ENCODE measurements at places on chromosomes 2 and 18.

DNA sequence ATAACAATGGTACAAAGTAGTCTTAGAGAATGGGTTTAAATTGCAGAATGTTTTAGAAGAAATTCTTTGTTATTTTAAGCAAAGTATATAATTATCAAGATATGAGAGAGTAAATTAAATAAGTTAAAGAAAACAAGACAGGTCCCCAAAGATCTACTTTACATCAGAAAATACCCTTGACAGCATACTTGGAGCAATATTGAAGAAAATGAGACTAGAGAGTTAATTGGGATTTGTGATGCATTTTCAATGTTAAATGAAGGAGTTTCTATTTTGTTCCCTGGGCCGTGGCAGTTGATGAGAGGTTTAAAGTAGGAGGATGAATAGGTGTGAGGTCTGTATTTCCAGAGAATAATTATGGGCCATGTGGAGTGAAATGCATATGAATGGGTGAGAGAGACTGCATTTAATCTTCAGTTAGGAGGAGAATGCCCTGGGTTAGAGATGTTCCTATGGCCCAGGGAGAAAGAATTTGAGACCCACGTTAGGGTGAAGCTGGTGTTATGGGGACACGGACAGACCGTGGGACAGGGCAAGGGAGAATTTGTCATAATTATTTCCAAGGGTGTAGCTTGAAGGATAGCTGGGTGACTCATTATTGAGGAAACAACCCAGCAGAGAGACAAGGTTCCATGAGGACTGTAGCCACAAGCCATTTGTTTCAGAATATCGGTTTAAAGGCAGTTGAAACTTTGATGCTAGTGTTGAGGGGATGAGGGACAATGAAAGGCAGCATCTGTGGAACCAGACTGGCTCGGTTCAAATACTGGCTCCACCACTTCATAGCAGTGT lies 22.7 kb downstream of the MGAT5 start:
- no peak for DNase-seq

DNA sequence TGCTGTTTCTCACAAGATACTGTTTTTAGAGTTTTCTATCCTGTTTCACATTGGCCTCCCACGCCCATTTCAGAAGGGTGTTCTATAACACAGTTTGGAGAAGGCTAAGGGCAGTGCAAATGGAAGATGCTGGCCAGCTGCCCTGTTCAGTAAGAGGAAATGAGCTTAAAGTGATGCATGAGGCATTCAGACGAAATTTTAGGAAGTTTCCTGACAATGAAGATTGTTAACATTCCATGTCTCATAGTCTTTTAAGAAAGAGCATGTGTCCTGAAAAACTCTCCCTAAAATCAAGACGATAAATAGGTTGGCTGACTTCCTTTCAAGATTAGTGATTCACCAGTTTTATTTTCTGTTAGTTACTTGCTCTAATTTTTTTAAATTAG lies 484.2 kb upstream of the NRP2 start:
- DNase-seq: no peak

DNA sequence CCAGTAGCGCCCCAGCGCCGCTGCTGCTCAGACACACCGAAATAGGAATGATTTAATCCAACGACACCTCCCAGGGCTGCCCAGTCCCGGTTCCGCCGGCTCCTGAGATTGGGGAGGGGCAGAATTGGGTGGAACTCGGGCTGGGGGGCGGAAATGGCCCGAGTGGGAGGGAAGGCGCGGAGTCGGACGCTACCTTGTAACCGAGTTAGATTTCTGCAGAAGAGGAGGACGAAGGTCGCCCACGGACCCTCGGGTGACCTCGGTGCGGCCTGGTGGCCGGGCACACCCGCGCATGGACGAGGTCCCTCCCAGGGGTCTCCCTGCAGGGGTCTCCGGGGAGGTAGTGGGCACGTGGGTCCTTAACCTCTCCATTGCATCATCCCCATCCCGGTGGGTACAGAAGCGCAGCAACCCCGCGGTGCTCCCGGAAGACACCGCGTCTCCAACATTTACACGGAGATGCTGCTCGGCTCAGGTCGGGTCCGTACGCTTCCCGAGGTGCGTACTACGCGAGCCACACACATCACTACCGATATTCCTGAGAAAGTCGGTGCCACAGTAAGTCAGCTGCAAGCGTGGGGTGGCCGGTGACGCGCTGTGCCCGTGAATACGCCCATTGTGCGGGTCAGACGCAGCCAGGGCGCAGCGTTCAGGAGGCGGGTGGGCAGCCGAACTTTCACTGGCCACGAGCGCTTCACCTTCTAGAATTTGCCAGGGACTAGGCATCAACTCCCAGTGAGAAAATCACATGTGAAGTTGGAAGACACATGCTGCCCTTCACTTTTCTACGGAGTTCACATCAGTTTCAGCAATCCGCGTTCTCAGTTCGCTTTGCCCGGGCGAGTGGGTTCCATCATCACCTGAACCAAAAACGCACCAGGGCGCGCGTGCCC lies 3.0 kb downstream of the ZNF516 start:
- DNase-seq: no peak

- DNase-seq: no peak
Measured at GRCh38 chr2:196117214-196117705, 48.6 kb upstream of the DNAH7 start.

- no peak for DNase-seq
Measured at GRCh38 chr18:57780706-57781347, 22.3 kb downstream of the ATP8B1 start.

DNA sequence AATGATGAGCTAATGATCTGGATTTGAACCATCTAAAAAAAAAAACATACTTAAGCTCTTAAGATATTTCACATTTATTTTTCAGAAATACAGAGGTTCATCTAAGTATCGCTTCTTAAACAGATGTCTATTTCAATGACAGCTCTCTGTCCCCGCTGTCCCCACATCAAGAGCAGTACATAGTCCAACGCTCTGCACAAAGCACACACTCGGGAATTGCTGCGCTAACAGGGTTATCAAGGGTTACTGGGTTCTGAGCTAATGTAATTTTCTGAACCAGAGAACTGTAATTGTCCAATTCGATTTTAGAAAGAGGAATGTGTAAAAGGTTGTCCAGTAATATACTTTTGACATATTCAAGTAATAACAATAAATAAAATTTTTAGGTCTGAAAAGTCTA lies 58.8 kb upstream of the ST8SIA5 start:
- DNase-seq: no peak

DNA sequence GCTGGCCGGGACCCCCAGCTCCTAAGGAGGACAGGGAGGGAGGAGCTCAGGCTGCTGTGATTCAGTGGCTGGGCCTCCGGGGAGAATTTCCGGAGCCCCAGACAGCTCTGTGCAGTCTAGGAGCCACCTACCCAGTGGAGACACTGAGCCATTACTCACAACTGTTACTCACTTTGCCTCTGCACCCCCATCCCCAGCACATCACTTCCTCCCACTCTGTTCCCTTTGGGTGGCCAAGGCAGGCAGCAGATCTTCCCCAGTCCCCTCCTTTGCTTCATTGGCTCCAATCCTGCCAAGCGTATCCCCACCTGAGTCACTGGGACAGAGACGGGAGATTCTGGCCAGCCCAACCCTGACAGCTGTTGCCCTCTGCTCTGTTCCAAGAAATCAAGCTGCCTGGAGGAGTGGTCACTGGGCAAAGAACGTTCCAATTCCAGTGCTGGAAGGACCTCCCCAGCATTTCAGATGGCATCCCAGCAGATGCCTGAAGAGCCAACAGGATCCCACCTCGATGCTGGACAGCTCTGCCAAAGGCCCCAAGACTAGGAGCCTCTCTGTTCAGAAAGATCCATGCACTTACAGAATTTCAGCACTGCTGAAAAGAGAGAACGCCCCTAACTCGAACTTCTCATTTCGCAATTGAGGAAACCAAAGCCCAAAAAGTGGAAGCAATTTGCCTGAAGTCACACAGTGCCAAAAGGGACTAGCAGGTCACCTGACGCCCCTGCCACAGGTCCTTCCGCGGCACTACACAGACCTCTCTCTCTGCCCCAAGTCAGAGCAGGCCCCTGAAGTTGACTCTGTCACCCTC lies 68.3 kb downstream of the TNS1 start:
- DNase-seq: no peak

GRCh38 chr2:74745766-74746165 lies 88.2 kb upstream of the HK2 start:
- DNase-seq: no peak

GRCh38 chr2:102070058-102070642 lies 72.4 kb upstream of the IL1R1 start:
- no peak for DNase-seq

DNA sequence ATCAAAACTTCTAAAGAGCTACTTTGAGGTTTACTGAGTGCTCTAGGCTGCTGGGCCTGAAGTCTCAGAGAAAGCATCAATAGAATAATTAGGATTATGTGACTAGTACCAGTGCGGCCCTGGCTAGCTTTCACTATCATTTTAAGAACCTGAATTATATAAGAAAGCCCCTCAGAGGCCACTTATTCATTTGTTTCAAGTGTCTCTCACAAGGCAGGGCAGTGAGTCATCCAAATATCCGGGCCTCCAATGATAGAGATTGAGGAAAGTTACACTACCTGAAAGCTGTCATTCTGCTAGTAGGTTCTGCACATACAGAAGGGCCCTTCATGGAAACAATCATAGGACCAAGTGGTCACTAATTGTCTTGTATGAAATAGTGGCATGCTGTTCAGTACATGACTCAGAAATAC lies 193.1 kb downstream of the L3MBTL4 start:
- DNase-seq: no peak

DNA sequence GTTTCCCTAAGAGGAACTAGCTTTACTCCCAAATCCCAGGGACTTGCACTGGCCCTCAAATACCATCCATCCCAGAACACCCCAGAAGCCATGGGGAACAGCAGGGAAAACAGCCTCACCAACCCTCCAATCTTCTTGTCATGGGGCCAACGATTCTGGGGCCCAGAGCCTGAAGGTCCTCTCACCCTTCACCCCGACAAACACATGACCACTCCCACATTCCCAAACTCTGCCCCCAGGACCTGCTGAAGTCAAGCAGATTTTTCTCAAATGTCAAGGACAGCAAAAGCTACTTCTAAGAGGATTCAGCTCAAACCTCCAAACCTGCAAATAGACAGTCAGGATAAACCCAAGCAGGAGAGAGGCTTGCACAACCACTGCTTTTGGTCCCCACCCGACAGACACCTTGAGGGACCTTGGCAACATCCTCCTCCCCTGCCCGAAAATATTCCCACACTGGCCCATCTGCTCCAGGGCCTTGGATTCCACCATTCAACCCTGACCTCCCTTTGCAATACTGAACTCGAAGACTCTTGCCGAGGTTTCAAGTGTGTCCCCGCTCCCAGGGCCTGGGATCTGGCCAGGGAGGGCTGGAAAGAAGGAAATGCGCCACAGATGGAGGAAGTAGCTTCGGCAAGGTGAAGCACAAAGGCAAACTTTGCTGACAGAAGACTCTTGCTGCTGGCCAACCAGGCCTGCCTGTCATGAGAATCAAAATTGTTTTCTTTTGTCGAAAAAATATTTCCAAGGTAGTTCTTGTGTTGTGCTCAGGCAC lies 143.3 kb downstream of the ZFP36L2 start:
- no peak for DNase-seq

- no peak for DNase-seq
Measured at GRCh38 chr18:59041819-59042815, 97.6 kb upstream of the SEC11C start.

DNA sequence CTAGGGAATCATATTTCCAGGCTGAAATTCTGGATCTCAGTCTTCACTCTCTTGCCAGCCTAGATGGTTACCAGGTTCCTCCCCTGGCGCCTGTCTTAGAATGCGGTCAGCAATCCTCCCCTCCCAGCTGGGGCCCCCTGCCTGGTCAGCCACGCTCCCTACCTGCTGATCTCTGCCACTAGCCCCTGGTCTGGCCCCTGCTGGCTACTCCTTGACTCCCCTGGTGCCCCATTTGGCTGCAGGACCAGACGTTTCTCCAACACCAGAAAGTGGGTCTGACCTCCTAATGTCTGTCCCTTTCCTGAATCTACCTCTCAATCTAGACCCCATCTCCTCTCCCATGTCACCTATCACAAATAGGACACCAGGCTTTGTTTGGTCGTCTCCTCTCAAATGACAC lies 432.0 kb upstream of the SMIM21 start:
- no peak for DNase-seq

DNA sequence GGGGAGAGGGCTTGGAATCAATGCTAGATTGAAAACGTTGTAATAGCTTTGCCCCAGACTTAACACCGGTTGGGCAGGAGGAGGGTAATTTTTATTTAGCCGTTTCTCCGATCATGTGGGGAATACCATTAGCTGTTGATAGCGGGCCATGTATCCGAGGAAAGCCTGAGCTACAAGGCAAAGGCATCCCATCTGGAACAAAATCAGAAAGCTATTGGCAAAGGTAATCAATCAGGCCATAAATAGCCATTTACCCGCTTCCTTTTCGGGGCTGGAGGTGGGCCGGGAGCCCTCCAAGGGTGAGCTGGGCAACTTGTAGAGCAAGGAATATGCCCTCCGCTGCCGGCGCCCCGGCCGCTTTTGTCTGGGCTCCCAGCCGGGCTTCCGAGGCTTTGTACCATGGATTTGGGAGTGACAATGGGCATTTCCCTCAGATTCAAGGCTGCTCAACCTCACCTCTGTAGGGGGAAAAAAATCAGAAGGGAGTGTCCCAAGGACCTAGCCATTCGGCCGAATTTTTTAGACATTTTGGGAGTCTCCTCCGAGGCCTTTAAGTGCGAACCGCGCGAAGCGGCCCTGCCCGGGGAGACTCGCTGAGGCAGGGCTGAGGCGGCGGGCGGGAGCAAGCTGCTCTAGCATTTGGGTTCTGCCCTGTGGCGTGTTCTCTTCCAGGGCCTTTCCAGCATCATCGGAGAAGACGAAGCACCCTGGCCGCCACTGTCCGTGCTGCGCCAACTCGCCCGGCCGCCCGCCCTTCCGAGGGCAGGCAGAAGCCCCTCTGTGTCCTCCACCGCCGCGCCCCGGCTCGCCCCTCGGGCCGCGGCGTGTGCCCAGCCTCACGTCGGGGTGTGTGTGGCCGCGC lies 1.1 kb upstream of the HOXD9 start:
- no peak for DNase-seq

- DNase-seq: no peak
Measured at GRCh38 chr2:191950132-191950874, 103.4 kb upstream of the CAVIN2 start.

DNA sequence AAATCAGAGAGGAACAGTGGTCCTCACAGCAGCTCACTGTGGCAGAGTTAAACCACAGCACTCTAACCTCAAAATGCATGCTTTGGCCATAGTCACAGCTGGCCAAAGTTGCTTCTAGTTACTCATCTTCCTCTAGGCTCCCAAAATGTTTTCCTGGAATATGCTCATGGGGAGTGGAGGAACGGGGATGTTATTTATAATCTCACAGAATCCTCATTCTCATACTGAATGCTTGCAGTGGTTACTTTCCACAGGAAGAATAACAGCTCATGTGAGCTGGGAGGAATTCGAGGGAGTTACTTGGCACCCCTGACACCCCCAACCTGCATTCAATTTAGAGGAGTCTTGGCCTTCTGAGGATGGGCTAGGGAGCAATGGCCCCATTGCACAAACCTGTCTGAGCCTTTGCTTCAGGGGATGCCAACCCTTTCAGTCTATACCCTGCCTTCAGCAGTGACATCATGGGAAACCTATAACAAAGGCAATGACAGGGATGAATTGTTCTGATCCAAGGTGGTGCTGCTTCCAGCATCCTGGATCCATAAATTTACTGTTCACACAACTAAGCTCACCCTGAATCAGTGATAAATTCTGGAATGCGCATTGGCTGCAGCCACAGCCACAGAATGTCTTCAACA lies 22.4 kb upstream of the CCBE1 start:
- DNase-seq: no peak

Data from stimulated activated CD8-positive, alpha-beta memory T cell treated with anti-CD3 and anti-CD28 coated beads, Interleukin-15, amount 100 ng/mL, for 1 hour (primary cell).